ENCODE measurements at places on chromosomes 16 and 17.

GRCh38 chr16:60419859-60420258, 1616.4 kb downstream of the CDH8 start:
- no peak for DNase-seq

- DNase-seq: no peak
Measured at GRCh38 chr17:67258821-67259468, 13.9 kb upstream of the HELZ start.

DNA sequence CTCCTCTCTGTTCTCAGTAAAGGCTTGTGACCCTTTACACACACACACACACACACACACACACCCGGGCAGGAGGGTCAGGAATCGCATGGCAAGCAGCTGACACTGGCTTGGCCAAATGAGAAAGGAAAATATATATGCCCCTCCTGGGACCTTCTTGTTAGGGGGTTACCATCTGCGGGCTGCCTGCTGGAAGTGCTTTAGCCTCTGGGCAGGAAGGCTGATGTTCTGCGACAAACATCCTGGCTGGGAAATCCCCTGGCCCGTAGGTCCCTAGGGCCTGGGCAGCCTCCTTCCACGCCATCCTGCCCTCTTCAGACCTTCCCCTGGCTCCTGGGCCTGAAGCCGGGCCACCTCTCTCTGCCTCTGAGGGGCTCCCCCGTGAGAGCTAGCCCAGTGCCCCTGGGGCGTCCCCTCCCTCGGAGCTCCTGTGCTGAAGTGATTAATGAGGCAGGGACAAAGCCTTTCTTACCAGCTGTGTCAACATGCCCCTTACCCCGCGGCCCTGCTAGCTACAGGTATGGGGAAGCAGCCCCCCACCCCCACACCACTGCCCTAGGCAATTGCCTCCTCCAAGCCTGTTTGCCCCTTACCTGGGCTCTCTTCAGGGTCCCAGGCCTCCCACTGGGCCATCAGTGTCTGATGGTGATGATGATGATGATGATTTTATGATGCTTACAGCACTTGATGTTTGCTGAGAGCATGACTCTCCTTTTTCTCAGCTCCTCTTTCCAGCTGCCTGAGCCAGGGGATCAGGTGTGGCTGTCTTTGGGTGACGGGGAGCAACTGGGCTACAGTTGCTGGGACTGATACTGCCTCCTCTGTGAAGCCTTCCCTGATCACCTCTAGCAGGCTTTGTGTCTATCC, 32.8 kb upstream of the ETV4 start:
- no peak for DNase-seq

DNA sequence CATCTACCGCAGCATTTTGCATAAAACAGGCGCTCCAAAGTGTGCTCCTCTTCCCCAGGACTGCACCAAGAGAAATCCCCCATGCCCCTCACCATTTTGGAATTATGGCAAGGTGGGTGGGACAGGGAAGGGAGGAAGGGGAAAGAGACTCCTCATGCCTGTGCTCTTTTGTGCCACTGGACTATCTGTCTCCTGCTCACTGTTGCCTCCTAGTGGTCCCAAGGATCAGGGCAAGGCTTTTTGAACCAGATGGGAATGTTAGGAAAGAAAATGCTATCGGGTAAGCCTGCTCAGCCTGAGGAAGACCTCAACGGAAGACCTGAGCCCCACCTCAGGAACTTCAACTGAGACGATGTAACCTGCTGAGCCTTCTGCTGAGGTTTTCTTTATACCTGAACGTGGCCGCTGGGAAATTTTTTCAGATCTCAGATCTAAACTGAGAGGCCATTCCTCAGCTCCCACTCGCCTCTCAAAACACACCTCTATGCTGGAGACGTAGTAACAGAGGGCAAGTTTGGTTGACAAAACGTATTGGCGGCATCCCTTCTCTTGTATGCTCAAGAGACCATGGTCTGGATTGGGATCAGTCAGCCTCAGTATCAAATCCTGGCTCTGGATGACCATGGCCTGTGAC, 58.3 kb downstream of the SPACA3 start:
- DNase-seq: no peak

DNA sequence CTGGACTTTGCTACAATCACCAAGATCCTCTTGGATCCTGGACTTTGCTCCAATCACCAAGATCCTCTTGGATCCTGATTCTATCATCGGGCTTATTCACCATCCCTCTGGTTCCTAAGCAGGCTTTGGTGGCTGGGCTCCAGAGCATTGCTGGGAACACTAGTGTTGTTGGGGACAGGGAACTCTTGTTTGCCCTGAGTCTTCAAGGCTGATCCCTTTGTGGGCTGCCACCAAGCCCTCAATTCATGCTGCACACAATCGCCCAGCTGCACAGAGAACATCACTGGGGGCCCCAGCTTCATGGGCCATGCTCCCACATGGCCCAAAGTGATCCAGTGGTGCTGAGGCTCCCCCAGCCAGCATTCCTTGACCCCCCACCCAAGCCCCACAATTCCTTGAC, 88.3 kb downstream of the TMEM132E start:
- no peak for DNase-seq

DNA sequence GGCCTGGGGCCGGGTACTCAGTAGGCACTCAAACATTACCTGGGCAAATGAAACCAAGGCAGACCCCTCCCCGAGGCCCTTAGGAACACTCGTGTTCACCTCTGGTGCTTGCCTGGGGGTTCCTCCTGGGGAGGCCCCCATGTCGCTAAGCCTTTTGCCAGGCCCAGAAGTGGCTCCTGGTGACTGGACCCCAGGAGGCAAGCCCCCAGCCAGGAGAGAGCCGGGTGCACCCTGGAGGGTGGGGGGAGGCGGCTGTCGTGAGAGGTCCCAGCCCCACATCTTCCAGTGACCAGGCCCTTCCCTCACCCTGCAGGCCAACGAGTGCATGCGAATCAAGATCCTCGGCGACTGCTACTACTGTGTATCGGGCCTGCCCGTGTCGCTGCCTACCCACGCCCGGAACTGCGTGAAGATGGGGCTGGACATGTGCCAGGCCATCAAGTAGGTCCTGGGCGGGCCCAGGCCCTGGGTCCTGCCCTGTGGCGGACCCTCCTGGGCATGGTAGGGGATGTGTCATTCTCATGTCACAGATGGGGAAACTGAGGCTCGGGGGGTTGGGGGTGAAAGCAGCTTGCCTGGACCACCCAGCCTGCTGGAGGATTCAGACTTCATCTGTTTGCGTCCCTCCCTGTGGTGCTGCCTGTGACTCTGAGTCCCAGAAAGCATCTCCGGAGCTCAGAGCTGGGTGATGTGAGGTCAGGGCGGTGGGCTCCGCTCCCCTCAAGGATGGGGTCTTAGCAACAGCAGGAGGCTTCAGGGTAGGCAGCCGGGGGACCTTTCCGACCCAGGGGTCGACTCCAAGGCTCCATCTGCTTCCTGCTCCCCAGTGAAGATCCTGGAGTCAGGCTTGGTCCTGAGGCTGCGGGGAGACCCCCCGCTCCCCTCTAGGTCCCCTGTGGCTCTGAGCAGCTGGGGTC, 32.5 kb downstream of the ADCY7 start:
- DNase-seq: no peak

DNA sequence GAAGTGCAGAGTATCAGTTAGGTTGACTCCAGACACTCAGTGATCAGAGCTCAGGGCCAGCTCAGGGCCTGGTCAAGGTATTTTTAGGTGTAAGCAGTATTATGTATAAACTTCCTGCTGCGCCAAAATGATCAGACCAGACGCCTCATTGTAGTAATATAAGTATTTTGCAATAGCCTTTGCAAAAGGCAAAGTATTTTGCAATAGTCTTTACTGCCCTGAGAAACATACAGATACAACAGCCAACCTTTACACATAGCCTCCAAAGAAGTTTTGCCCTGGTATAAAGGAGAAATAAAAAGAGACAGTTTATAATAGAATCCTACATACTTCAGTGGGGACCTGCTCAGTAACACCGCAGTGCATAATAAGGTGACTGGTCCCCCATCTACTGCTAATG, 333.0 kb upstream of the EEF2KMT start:
- DNase-seq: no peak

Data from NCI-H446 treated with DMSO at 0.1 percent for 48 hours (cell line).